ENCODE measurements at places on chromosomes 1 and 21.
A peak's percentile ranks its signal among the peaks of the same experiment; 100 is the strongest.

GRCh38 chr1:161747801-161748200 is 1.8 kb upstream of the DUSP12 start:
- H3K4me3 ChIP-seq: no peak overlapping the region
- peaks cover 5% of the 10 kb centered on the region for H3K4me1 ChIP-seq
- H3K27ac ChIP-seq: no peak overlapping the region
- H3K36me3 ChIP-seq: peaks cover 12% of the 10 kb centered on the region

GRCh38 chr1:205287767-205288559 is 33.6 kb downstream of the NUAK2 start:
- DNase-seq: peak; percentile 79
- peaks cover 44% of the 10 kb centered on the region for H3K4me1 ChIP-seq
- H3K27ac ChIP-seq: peak overlapping the region; percentile 93
- peak overlapping the region; percentile 19 for H3K4me3 ChIP-seq

DNA sequence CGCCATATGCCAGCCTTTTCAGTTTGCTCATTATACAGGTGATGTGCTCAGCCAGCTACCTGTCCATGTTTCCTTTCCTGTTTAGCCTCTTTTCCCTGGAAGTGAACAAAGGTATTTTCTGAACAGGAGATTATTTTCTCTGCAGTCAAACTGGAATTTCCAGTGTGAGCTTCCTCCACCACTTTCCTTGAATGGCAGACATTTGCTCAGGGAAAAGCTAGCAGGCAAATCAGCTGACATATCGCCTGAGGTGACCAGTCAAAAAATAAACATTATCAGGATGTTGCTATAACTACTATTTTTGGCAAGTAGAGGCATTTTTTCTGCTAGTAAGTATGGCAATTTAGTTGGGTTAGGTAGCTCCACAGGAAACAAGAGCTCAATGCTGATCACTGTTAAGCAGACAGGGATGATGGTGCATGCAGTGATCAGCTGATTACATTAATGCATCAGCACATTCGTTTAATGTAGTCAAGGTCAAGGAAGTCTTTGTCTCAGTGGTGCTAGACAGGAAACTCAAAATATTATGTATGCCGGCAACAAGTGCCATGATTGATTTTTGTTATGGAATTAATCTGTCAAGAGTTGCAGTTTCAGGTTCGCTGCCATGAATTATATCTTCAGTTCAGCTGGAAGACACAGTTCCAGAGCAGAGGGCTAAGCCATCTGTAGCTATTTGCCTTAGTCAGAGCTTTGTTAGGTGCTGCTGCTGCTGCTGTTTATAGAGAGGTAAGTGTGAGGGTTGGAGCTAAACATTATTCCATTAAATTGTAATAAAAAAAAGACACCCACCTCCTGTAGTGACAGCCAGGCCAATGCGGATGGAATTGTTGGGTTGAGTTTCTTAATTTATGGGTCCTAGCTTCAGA is 179.7 kb upstream of the ST6GALNAC5 start:
- no peaks in the 10 kb centered on the region for H3K4me1 ChIP-seq
- H3K36me3 ChIP-seq: no peaks in the 10 kb centered on the region
- DNase-seq: no peak

GRCh38 chr1:51570063-51570710 is 46.7 kb upstream of the OSBPL9 start:
- H3K27ac ChIP-seq: peak overlapping the region; percentile 42
- H3K4me3 ChIP-seq: no peak overlapping the region

DNA sequence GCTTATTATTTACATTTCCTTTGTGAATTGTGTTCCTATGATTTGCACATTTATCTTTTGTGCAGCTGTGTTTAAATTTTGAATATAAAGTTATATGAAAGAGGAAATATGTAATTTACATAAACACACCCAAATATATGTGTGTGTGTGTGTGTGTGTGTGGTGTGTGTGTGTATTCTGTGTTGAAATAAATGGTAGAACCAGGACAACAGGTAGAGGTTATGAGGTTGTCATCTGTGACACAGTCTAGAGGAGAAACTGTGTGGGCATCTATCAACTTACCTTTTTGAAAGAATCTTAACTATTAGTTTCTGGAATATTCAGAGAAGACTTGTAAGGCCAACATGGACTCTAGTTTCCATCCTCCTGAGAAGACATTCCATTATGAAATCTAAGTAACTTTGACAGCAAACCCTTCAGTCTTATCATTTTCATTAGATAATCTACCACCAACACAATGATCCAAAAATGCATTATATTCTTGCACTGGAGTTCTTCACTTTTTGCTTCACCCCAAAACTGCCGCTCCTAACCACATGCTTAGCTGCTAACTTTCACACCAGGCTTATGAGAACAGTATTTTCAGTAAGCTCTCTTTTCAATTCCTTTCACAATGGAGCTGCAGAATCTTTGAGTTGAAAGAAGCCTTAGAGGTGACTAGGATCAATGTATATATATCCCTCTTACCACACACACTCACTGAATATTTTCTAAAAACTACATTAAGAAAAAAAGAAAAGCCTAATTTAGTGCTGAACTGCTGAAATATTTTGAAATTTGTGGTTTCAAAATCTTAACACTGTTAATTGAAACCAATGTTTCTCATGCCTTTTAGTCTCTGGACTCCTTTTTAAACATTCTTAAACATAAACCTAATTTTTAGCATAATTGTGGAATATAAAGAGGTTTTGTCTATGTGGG is 21.8 kb downstream of the PTPRC start:
- H3K27ac ChIP-seq: peak overlapping the region; percentile 39
- H3K4me3 ChIP-seq: no peak overlapping the region
- H3K36me3 ChIP-seq: peaks cover 6% of the 10 kb centered on the region
- peaks cover 19% of the 10 kb centered on the region for H3K4me1 ChIP-seq

DNA sequence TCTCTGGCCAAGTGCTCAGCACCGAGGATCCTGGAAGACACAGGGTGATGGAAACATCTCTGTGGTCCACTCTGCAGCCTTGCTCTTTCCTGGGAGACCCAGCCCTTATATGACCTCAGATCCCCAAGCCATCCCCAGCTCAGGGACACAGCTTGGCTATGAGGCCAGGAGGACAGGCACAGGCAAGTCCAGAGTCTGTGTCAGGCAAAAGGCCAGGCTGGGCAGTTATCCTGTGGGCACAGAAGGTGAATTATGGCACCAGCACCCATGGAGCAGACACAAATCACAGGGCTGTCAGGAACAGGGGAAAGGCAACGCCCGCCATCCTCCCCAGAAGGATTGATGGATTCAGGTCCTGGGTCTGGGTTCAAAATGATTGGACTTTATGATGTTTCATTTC is 52.1 kb upstream of the SCMH1 start:
- no peaks in the 10 kb centered on the region for H3K4me1 ChIP-seq
- peaks cover 6% of the 10 kb centered on the region for H3K27me3 ChIP-seq
- H3K27ac ChIP-seq: no peak overlapping the region

DNA sequence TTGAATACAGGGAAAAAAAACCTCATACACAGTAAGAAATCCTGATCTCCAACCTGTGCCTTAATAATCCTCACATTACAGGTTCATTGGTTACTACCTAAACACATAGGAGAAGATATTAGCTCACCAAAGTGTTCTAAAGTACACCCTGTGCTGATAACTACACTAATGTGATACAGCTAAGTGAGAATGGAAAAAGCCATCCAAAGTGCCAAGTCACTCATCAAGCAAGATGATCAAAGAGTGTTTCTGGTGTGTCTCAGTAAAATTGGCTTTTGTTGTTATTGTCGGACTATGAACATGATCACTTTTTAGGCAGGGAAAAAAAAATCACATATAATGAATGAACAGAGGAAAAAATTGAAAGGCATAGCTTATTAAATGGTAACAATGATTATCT is 31.4 kb downstream of the EPS15 start:
- H3K36me3 ChIP-seq: no peaks in the 10 kb centered on the region
- H3K4me1 ChIP-seq: no peaks in the 10 kb centered on the region
- no peaks in the 10 kb centered on the region for H3K27me3 ChIP-seq
- H3K4me3 ChIP-seq: no peak overlapping the region
- H3K27ac ChIP-seq: no peak overlapping the region
- no peak for DNase-seq

GRCh38 chr1:224057461-224058199 is 56.3 kb upstream of the FBXO28 start:
- H3K4me1 ChIP-seq: no peaks in the 10 kb centered on the region
- H3K36me3 ChIP-seq: no peaks in the 10 kb centered on the region
- DNase-seq: no peak
- H3K4me3 ChIP-seq: no peak overlapping the region
- H3K27ac ChIP-seq: no peak overlapping the region
- no peaks in the 10 kb centered on the region for H3K27me3 ChIP-seq

DNA sequence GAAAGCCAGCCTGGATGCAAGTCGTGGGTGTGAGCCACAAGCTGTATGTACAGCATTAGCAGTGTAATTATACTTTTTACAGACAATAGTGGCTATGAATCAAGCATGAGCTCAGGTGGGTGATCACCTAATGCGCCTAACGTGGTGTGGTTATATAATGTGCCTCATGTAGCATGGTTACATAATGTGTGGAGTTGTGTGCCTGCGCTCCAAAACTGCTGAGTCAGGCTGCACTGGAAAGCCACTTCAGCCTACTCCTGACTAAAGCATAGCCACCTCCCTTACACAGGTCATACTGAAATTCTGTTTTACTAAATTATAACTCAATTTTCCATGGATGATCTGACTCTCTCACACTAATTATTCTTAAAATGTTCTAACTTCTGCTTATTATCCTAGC is 69.8 kb downstream of the KCNT2 start:
- H3K27ac ChIP-seq: no peak overlapping the region
- H3K4me1 ChIP-seq: no peaks in the 10 kb centered on the region
- no peak for DNase-seq
- no peak overlapping the region for H3K4me3 ChIP-seq
- no peaks in the 10 kb centered on the region for H3K27me3 ChIP-seq

GRCh38 chr1:159163614-159164228 is 7.7 kb upstream of the CADM3 start:
- no peak overlapping the region for H3K4me3 ChIP-seq
- no peaks in the 10 kb centered on the region for H3K4me1 ChIP-seq
- no peak for DNase-seq
- no peak overlapping the region for H3K27ac ChIP-seq
- no peaks in the 10 kb centered on the region for H3K27me3 ChIP-seq
- no peaks in the 10 kb centered on the region for H3K36me3 ChIP-seq

DNA sequence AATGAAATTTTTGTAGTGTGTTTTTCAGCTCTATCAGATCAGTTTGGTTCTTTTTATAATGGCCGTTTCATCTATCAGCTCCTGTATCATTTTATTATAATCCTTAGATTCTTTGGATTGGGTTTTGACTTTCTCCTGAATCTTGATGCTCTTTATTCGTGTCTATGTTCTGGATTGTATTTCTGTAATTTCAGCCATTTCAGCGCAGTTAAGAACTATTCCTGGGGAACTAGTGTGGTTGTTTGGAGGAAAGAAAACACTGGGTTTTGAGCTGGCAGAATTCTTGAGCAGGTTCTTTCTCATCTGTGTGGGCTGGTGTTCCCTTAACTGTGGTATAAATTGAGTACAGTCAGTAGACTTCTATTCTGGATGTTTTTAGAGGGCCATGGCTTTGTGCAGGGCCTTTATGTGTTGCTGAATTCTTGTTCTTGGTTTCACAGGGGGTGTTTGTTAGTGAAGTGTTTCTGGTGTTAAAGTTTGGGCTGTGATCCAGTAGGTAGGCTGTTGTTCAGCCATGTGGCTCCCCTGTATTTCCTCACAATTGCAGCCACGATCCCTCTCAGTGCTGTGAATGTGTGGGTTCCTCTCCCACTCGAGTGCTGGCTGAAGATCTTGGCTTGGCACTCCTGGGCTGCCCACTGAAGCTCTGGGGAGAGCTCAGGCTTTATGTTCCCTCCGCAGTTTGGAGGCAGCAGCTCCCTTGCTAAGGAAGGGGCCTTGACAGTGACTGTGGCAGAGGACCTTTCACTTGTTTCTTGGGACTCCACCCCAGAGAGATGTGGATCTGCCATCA is 56.0 kb upstream of the CCDC190 start:
- no peaks in the 10 kb centered on the region for H3K36me3 ChIP-seq
- H3K27me3 ChIP-seq: no peaks in the 10 kb centered on the region
- no peak overlapping the region for H3K4me3 ChIP-seq
- H3K4me1 ChIP-seq: no peaks in the 10 kb centered on the region
- no peak overlapping the region for H3K27ac ChIP-seq

- no peaks in the 10 kb centered on the region for H3K36me3 ChIP-seq
- no peaks in the 10 kb centered on the region for H3K27me3 ChIP-seq
- no peak overlapping the region for H3K4me3 ChIP-seq
- H3K4me1 ChIP-seq: no peaks in the 10 kb centered on the region
- DNase-seq: no peak
These were observed 21.9 kb downstream of the MT1HL1 start for GRCh38 chr1:236982380-236982779.

All from thymus (tissue), 14 donors.